Stomach (tissue), 19 donors: ENCODE measurements at places on chromosomes 4 and X. TPM values are rescaled to one million over a fixed set of nuclear protein-coding genes. Genes with fewer than 3 reads are reported as not detected.

Gene RHOXF2B
- not detected for total RNA-seq

Gene NPY2R
- total RNA-seq: 0.58 TPM

Gene APLN
- not detected for total RNA-seq

Gene PDLIM3
- total RNA-seq: 755 TPM

Gene SNCA
- total RNA-seq: not detected

Gene FAM9B
- not detected for total RNA-seq

Gene CHRNA9
- total RNA-seq: not detected

Gene SYTL4
- 12.0 TPM for total RNA-seq

Gene CNGA1
- not detected for total RNA-seq

Gene GIMD1
- total RNA-seq: not detected

Gene ADH7
- total RNA-seq: 4.7 TPM

Gene DGKK
- not detected for total RNA-seq

Gene SOX3
- not detected for total RNA-seq

Gene FAM241A
- total RNA-seq: not detected

Gene COL25A1
- total RNA-seq: 4.1 TPM

Gene MAGEA2B
- not detected for total RNA-seq

Gene DMP1
- total RNA-seq: not detected

Gene RHOXF1
- not detected for total RNA-seq

Gene HSFX2
- 2.9 TPM for total RNA-seq

Gene ALG13
- 76.8 TPM for total RNA-seq

Gene SSX1
- not detected for total RNA-seq

Gene TBL1X
- 53.1 TPM for total RNA-seq

Gene CPEB2
- 31.9 TPM for total RNA-seq

Gene SOWAHB
- total RNA-seq: 10.1 TPM

Gene F9
- total RNA-seq: not detected

Gene NLGN4X
- total RNA-seq: under 0.01 TPM

Gene SYTL5
- 18.9 TPM for total RNA-seq

Gene SLC25A5
- total RNA-seq: 153 TPM

Gene CDS1
- total RNA-seq: 7.7 TPM

Gene UPF3B
- total RNA-seq: 4.4 TPM

Gene AKAP4
- not detected for total RNA-seq

Gene NUDT9
- total RNA-seq: 15.6 TPM

Gene RBM46
- not detected for total RNA-seq

Gene CCDC110
- 4.6 TPM for total RNA-seq

Gene OPN1MW
- total RNA-seq: not detected

Gene PPP3CA
- total RNA-seq: 48.8 TPM

Gene SMIM10L2A
- not detected for total RNA-seq

Gene STX18
- 24.1 TPM for total RNA-seq

Gene ZCCHC18
- total RNA-seq: 0.92 TPM

Gene DCAF12L2
- not detected for total RNA-seq

Gene QRFPR
- total RNA-seq: not detected

Gene FHIP1A
- 12.9 TPM for total RNA-seq

Gene CLDN34
- total RNA-seq: not detected

Gene ASB9
- 20.6 TPM for total RNA-seq

Gene TMEM31
- not detected for total RNA-seq

Gene ASMT
- not detected for total RNA-seq

Gene CEP135
- total RNA-seq: 9.1 TPM

Gene ADGRG4
- not detected for total RNA-seq
